Right cardiac atrium (tissue), 5 donors: ENCODE measurements at places on chromosomes 7 and 10. TPM values are rescaled to one million over a fixed set of nuclear protein-coding genes. Genes with fewer than 3 reads are reported as not detected.

DNA sequence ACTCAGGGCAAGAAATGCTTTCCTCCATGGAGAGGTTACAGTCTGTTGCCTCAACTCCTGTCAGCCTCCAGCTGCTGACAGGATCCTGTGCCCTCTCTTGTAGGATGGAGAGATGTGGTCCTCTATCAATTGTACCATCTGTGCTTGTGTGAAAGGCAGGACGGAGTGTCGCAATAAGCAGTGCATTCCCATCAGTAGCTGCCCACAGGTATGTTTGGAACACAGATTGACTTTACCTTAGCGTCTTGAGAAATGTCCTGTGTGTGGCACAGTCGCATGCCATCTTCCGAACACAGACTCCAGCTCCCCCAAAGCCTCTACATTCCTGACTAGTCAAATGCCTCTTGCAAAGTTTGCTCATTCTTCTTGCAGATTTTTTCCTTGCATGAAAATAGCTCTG lies 152.6 kb downstream of the BMPER start:
- DNase-seq = no peak

DNA sequence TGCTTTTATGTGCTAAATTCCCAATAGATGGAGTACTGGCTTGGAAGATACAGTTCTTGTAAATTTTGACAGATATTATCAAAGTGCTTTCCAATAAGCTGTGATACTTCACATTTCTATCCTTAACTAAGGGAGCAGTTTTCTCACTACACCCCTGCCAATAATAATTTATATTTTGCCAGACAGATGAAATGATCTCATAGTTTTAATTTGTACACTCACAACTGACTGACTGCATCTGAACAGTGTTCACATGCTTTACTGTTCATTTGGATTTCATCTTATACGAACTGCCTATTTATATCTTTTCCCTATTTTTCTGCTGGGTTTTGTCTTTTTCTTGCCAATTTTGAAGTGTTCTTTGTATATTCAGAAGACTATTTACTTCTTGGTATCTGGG lies 96.0 kb downstream of the BRAF start:
- DNase-seq = no peak

The FFAR4 gene
- total RNA-seq = 0.49 TPM

GRCh38 chr10:47413531-47414226 lies 29.6 kb upstream of the ZNF488 start:
- peak; percentile 18 for DNase-seq

- no peak for DNase-seq
Measured at GRCh38 chr10:113922787-113923570, 68.5 kb downstream of the NHLRC2 start.

- no peak for DNase-seq
Measured at GRCh38 chr7:142348921-142349405, 91.1 kb upstream of the PRSS58 start.

DNA sequence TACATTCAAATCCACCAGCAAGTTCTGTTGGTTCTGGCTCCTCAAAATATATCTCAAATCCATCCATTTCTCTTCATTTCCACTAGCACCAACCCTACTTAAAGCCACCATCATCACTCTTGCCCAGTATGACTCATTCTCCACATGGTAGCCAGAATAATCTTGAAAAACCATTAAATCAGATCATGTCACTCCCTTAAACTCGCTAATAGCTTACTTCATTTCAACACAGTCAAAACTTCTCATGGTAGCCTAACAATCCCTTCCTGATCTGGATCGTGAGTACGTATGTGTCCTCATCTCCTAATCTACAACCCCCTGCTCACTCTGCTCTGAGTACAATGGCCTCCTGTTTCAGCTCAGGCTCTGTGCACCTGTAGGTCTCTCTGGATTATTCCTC lies 8.7 kb downstream of the EPC1 start:
- no peak for DNase-seq

- DNase-seq = no peak
Measured at GRCh38 chr10:60293581-60294175, 96.0 kb downstream of the ANK3 start.

DNA sequence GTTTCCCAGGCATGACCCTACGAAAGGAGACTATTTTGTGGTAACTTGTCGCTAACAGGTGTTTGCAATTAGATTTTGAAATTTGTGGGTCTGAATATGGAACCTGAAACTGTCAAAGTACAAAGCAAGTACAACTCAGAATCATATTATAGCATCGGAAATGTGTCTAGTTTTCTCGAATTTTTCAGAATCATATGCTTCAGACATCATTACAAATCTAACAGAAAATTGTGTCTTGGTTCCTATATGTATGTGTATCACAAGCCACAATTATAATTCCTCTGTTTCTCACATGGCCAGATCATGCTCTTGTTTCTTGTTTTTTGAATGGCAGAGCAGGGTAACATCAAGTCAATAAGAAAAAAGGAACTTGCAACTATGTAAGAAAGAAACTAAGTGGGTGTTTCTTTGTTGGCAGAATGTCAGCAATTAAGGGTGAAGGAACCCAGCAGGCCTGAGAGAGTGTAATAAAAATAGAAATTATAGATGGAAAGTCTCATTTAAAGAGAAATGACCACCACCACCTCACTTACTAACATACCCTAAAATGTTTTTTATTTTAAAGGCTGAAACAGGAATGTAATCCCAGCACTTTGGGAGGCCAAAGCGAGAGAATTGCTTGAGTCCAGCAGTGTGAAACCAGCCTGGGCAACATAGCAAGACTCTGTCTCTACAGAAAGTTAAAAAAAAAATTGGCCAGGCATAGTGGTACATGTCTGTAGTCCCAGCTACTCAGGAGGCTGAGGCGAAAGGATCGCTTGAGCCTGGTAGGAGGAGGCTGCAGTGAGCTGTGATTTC lies 51.3 kb downstream of the PRTFDC1 start:
- no peak for DNase-seq

DNA sequence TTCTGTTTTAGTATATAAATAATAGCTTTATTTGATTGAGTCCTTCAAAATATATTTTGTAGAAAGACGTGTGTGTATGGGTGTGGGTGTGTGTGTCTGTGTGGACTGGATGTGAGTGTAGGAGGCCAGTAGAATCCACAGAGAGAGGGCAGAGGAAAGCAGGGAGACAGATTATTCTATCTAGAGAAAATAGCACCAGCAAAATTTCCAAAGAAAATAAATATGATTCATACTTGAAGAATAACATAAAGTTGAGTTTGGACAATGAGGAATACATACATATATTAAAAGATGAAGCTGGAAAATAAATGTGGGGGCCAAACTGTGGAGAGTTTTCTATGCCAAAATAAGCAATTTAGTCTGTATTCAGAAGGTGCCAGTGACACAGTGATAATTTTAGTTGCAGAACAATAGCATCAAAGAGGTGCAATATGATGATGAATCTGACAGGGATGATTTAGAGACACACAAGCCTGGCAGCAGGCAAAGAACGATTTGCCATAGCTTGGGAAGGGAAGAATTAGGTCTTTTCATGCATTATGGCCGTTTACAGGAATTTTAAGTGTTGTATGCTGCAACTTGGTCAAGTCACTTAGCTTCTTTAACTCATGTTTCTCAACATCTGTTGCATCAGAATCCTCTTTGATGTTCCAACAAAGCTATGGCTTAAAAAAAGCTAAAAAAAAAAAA lies 121.3 kb downstream of the SEMA3A start:
- no peak for DNase-seq

The ZNF488 gene
- not detected for total RNA-seq

GRCh38 chr7:128104108-128104742 lies 73.0 kb upstream of the LRRC4 start:
- peak; percentile 63 for DNase-seq

DNA sequence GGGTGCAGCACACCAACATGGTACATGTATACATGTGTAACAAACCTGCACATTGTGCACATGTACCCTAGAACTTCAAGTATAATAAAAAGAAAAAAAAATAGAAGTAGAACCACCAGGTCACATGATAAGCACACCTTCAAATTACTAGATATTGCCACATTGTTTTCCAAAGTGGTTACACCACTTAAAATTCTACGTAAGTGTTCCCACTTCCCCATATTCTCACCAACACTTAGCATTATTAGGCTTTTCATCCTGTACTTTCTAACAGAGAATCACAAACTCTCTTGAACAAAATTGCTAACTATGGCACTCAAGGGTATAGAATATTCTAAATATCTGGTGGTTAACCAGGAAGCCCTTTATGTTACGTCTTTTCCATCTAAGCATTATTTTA lies 22.6 kb downstream of the SH3PXD2A start:
- no peak for DNase-seq

DNA sequence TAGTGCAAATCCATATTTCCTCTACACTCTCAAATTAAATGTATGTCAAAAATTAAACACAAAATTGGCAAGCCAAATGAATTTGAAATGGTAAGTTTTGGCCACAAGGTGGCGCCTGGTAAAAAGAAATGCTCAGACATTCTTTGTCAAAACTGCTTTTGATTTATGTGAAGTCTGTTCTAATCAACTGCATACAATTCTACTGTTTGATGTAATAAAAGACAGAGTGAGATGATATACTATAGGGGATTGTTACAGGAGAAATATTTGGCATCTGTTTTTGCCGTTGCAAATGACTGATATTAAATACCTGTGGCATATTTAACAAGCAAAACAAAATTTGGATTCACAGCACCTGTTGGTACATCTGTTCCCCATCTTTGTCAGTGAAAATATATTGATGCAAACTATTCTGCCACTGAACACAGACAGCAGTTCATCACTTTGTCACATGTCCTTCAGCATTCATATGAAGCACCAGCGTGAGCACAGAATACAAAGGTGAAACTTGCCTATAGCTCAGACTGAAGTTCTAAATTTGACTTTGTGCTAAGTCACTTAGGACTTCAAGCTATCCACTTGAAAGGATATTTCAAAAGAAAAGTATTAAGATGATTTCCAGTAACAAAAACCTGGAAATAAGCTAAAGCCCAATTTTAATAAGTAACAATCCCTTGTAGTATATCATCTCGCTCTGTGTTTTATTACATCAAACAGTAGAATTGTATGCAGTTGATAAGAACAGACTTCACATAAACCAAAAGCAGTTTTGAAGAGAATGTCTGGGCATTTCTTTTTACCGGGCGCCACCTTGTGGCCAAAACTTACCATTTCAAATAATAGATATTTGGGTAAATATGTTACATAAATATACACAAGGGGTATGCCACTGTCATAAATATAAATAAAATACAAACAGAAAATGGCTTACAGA lies 10.2 kb upstream of the CH25H start:
- DNase-seq = peak; percentile 33

The CHN2 gene
- 4.7 TPM for total RNA-seq

DNA sequence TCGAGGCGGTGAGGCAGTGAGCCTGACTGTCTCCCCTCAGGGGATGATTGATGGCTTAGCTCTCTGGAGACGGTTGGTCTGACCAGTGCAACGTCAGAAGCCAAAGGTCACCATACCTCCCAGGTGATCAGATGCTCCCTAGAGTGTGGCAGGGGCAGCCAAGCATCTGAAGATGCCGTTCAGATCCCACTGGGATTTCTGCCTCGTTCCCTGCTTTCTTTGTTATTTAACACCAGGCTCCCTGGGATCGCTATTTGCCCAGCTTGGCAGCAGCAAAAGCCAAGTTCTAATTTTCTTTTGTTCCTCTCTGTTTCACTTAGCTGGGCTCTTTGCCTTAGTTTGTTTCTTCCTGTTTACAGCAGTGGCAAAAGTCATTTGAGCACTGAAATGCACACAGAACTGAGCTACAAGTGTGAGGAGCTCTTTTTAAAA lies 53.5 kb upstream of the SVIL start:
- DNase-seq = no peak

- no peak for DNase-seq
Measured at GRCh38 chr7:144720710-144721109, 115.1 kb downstream of the TPK1 start.

The ACSM6 gene
- total RNA-seq = not detected
